Panc1 (cell line): ENCODE measurements at places on chromosomes 6 and 20. TPM values are rescaled to one million over a fixed set of nuclear protein-coding genes. Genes with fewer than 3 reads are reported as not detected.

- H3K4me1 ChIP-seq: peaks cover 5% of the 10 kb centered on the region
- H3K36me3 ChIP-seq: no peaks in the 10 kb centered on the region
Observed at GRCh38 chr6:161917645-161918044, 643.8 kb upstream of the AGPAT4 start.

- H3K4me3 ChIP-seq: no peak overlapping the region
- H3K36me3 ChIP-seq: no peaks in the 10 kb centered on the region
- H3K4me1 ChIP-seq: no peaks in the 10 kb centered on the region
- H3K27me3 ChIP-seq: no peaks in the 10 kb centered on the region; the same call in none of the 2 replicates
Observed at GRCh38 chr6:110474500-110474899, 1.9 kb downstream of the SLC22A16 start.

GRCh38 chr6:45698046-45698445 is 317.6 kb downstream of the CLIC5 start:
- H3K4me3 ChIP-seq: no peak overlapping the region
- H3K27ac ChIP-seq: no peak overlapping the region
- DNase-seq: no peak
- H3K27me3 ChIP-seq: no peaks in the 10 kb centered on the region; the same call in 1 of the 2 replicates
- no peaks in the 10 kb centered on the region for H3K36me3 ChIP-seq

DNA sequence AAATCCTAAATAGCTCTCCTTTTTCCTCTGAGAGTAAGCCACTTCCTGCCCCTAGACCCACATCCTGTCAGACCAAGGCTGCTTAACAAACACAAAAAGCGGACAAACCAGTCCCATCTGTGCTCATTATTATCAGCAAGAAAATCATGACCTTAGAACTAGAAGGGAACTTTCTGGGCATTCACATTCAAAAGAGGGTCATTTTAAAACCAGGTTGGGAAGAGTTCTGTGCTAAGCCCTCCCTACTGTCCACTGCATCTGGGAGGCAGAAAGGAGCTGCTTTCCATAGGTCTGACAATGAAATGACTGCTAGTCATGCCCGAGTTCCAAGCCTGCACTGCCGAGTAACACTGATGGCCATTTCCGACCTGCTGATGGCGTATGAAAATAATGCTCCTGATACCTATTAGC is 15.4 kb downstream of the EZR start:
- H3K4me3 ChIP-seq: no peak overlapping the region
- H3K27ac ChIP-seq: peak overlapping the region; percentile 54
- peaks cover 8% of the 10 kb centered on the region for H3K36me3 ChIP-seq
- DNase-seq: no peak
- H3K4me1 ChIP-seq: peaks cover 83% of the 10 kb centered on the region

- H3K36me3 ChIP-seq: no peaks in the 10 kb centered on the region
- H3K4me1 ChIP-seq: no peaks in the 10 kb centered on the region
- no peak overlapping the region for H3K4me3 ChIP-seq
- DNase-seq: no peak
- H3K27ac ChIP-seq: no peak overlapping the region
- no peaks in the 10 kb centered on the region for H3K27me3 ChIP-seq
Observed at GRCh38 chr6:44571510-44571909, 184.0 kb downstream of the CDC5L start.

UBE3D gene
- 11.0 TPM for total RNA-seq

FRK gene
- total RNA-seq: 2.5 TPM

DNA sequence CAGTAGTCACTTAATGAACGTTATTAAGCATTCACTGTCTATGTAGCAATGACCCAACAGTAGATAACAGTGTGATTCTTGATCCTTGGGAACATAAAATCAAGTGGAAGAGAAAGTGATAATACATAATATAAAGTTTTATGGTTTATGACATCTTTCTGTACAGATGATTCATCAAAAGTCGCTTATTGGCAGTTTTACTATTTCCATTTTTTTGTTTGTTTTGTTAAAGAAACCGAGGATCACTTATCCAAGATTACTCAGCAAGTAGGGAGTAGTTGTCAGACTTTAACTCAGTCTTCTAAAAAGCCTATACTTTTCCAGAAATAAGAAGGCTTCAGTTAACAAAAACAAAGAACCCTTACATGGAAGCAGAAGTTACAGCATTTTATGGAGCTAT is 260.8 kb downstream of the ZFAND3 start:
- 0 out of 2 replicates have a peak, but pooled peaks cover 4% of the 10 kb centered on the region for H3K36me3 ChIP-seq
- DNase-seq: no peak
- H3K27me3 ChIP-seq: no peaks in the 10 kb centered on the region
- H3K4me3 ChIP-seq: no peak overlapping the region
- no peaks in the 10 kb centered on the region for H3K4me1 ChIP-seq

- no peak for DNase-seq
- no peaks in the 10 kb centered on the region for H3K36me3 ChIP-seq
Observed at GRCh38 chr6:7426447-7427169, 37.0 kb downstream of the RIOK1 start.

BPIFB2 gene
- total RNA-seq: not detected

DNA sequence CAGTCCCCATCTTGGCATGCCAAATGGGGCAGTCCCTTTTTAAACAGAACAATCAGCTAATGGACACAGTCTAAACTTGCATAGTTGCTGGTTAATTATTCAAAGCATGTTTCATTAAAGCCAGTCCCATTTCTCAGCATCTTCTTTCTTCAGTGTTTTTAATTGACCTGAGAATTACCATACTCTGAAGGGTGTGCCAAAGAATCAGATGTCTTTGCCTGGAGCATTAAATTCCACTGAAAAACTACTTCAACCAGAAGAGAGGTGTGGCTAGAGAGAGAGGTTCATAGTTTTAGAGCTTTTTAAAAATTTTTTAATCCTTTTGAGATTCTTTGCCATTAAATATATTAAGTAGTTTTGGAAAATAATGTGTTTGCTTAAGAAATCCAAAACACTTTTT is 37.9 kb downstream of the SLC24A3 start:
- no peaks in the 10 kb centered on the region for H3K4me1 ChIP-seq
- no peak overlapping the region for H3K27ac ChIP-seq
- DNase-seq: no peak
- no peaks in the 10 kb centered on the region for H3K36me3 ChIP-seq
- H3K4me3 ChIP-seq: no peak overlapping the region

GRCh38 chr6:124470803-124471202 is 491.4 kb upstream of the RNF217 start:
- peaks cover 10% of the 10 kb centered on the region; the same call in 1 of the 2 replicates for H3K4me1 ChIP-seq
- no peaks in the 10 kb centered on the region for H3K36me3 ChIP-seq
- H3K27ac ChIP-seq: peak overlapping the region; percentile 36; the same call in 1 of the 2 replicates
- no peaks in the 10 kb centered on the region for H3K27me3 ChIP-seq

SULF2 gene
- 1.4 TPM for total RNA-seq

DNA sequence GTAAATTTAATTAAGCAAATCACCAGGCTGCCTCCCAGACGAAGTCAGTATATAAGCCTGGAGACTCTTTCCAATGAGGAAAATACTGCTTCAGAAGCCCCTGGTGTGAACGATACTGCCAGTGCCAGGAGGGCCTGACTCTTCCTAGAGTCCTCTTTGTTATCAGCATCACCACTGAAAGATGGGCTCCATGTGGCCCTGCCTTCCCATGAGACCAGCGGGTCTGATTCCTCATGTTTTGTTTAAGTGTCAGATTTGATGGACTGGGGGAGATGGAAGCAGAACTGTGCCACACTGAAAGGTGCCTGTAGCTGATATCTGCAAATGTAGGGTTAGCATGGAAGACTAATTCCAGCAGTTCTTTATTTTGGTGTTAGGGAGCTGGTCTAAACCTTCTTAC is 7.9 kb downstream of the NQO2 start:
- H3K36me3 ChIP-seq: peaks cover 2% of the 10 kb centered on the region; the same call in 1 of the 2 replicates
- no peak overlapping the region for H3K4me3 ChIP-seq
- no peaks in the 10 kb centered on the region for H3K4me1 ChIP-seq
- no peak overlapping the region for H3K27ac ChIP-seq

GRCh38 chr6:79872303-79872702 is 75.0 kb downstream of the ELOVL4 start:
- H3K4me3 ChIP-seq: no peak overlapping the region
- H3K36me3 ChIP-seq: no peaks in the 10 kb centered on the region
- no peak overlapping the region for H3K27ac ChIP-seq

DNA sequence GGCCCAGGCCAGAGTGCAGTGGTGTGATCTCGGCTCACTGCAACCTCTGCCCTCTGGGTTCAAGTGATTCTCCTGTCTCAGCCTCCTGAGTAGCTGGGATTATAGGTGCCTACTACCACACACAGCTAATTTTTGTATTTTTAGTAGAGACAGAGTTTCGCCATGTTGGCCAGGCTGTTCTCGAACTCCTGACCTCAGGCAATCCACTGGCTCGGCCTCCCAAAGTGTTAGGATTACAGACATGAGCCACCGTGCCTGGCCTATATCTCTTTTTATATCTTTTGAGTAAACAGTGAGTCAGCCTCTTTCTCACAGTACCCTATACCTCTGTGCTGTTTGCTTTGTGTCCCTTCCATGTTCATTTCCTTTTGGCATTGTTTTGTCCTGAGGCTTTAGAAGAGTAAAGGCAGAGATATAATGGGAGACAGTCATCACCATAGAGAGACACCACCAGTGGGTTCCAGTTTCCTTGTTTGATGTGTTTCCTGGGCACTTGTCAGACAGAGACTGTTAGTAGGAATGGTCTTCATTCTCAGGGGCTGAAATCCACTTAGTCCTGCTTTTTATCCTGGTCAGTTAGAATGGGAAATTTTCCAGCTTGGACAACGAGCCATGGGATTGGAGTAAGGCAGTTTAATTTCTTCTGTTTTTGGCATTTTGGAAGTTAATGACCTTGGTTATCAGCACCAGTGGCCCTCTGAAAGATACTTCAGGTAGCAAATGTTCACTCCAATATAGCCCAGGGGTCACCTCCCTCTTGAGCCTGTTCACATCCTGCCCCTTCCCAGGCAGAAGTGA is 32.2 kb upstream of the ASXL1 start:
- H3K4me3 ChIP-seq: no peak overlapping the region
- H3K36me3 ChIP-seq: peaks cover 13% of the 10 kb centered on the region
- H3K27me3 ChIP-seq: no peaks in the 10 kb centered on the region
- peak overlapping the region; percentile 67 for H3K27ac ChIP-seq

SLC24A3 gene
- not detected for total RNA-seq

GRCh38 chr20:9515214-9515585 is 810 bp downstream of the LAMP5 start:
- peaks cover 32% of the 10 kb centered on the region for H3K27me3 ChIP-seq
- DNase-seq: no peak
- peaks cover 5% of the 10 kb centered on the region; the same call in 1 of the 2 replicates for H3K4me1 ChIP-seq
- no peaks in the 10 kb centered on the region; the same call in 1 of the 2 replicates for H3K36me3 ChIP-seq
- no peak overlapping the region for H3K4me3 ChIP-seq

DNA sequence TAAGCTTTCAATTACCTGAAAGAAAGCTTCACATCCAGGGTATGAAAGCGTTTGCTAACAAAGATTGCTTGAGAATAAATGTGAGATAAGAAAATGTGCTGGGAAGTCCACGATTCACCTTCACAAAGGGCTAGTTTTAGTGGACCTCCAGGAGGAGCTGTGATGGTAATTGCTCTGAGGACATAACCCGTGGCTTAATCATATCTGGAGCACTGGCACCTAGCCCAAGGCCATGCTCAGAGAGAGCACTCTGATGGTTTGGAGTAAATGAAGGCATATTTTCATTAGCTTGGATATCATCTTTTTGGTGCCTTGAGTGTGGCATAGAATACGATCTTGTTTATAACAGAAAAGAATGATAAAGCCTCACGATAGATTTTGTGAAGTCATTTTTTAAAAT is 46.9 kb upstream of the BACH2 start:
- H3K36me3 ChIP-seq: no peaks in the 10 kb centered on the region
- no peak for DNase-seq
- no peak overlapping the region for H3K4me3 ChIP-seq
- no peaks in the 10 kb centered on the region for H3K4me1 ChIP-seq

DNA sequence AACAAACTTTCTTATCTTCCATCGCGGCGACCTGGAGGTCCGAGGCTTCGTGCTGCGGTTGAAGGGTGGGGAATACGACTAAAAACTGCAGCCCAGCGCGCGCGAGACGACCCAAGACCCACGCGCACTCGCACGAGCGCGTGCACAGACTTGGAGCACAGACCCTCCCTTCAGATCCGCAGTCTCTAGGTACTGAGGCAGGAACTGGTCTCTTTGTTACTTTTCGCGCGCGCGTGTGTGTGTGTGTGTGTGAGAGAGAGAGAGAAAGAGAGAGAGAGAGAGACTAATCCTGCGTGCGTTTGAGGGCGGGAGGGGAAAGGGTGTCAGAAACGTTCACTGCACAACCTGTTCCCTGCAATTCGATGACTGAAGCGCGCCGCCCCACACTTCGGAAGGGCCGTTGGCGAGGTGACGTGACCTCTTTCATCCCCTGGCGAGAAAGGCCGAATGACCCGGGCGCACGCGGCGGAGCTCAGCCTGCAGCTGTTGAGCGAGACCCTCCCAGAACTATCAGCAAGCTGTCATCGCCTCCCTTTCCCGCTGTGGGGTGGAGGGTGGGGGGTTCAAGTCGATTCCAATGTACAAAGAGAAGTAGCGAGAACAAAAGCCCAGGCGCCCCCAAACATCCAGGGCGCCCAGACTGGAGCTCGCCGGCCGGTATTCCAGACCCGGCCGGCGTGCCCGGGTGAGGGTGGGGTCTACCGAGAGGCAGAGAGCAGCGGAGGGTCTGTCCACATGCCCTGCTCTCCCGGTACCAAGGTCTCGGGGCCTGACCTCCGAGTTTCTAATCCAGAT is 1.5 kb upstream of the TUBB2B start:
- peaks cover 6% of the 10 kb centered on the region for H3K27me3 ChIP-seq
- no peak for DNase-seq
- H3K4me1 ChIP-seq: peaks cover 9% of the 10 kb centered on the region

GRCh38 chr6:158061361-158061708 is 79.7 kb downstream of the SYNJ2 start:
- DNase-seq: no peak
- peak overlapping the region; percentile 75; the same call in 1 of the 2 replicates for H3K27ac ChIP-seq
- no peak overlapping the region for H3K4me3 ChIP-seq
- no peaks in the 10 kb centered on the region for H3K27me3 ChIP-seq

MEI4 gene
- total RNA-seq: 0.05 TPM

GRCh38 chr6:108597572-108598304 is 37.0 kb downstream of the FOXO3 start:
- H3K36me3 ChIP-seq: no peaks in the 10 kb centered on the region
- H3K4me1 ChIP-seq: peaks cover 10% of the 10 kb centered on the region; the same call in 1 of the 2 replicates
- no peak overlapping the region for H3K4me3 ChIP-seq
- H3K27me3 ChIP-seq: no peaks in the 10 kb centered on the region

HDGFL1 gene
- total RNA-seq: not detected

DNA sequence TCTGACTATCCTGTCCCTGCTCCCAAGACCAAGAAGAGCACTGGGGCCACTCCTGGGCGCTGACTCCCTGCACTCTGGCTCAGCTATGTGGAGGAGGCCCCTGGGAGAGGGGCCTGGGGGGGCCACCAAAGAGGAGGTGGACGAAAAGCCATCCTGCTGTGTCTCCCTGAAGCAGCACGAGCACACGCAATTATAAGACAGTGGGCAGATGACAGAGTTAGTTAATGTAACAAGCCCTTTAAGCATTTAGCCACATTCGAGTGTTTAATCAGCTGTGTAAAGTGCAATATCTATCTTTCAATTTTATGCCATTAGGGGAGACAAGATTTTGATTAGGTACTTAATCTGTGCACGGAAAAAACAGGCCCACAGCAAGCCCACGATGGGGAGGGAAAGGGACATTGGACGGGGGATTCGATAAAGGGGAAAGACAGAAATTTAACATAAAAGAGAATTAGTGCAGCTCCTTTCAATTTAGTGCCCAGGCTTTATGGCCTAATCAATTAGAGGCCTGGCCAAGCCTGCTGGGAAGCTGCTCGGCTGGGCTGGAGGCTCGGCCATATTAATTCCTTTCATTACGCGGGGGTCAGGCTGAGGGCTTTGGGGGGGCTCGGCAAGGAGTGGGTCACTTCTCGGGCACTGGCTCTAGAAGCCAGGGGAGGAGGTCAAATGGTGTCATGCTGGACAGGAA is 286.2 kb downstream of the DHX35 start:
- DNase-seq: no peak
- no peak overlapping the region for H3K4me3 ChIP-seq
- H3K36me3 ChIP-seq: no peaks in the 10 kb centered on the region
- no peak overlapping the region for H3K27ac ChIP-seq
- H3K4me1 ChIP-seq: no peaks in the 10 kb centered on the region
- no peaks in the 10 kb centered on the region for H3K27me3 ChIP-seq
